ENCODE measurements at places on chromosomes 6 and 20.

DNA sequence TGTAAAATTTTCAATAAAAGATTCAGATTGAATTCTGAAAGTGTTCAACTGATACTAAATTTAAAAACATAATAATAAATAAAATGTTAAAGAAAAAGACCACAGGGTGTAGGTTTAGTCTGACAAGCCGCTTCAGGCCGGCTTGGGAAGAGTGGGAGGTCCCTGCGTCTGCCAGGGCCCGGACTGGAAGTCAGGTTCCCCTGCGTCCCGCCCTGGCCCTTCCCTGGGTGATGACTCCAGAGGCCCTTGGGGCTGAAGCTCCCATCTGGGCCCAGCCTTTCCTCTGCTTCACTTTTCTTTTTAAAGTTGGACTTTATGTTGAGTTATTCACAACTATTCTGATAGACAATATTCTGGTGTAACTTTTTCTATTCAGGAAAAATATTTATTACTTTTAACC, 93.3 kb downstream of the SMOC2 start:
- no peak for DNase-seq

- no peak for DNase-seq
Measured at GRCh38 chr6:135555550-135555949, 58.0 kb upstream of the AHI1 start.

GRCh38 chr20:17562804-17563305, 7.0 kb upstream of the DSTN start:
- no peak for DNase-seq

- DNase-seq: peak; percentile 40
Measured at GRCh38 chr20:1309439-1309847, 19.5 kb downstream of the SDCBP2 start.

DNA sequence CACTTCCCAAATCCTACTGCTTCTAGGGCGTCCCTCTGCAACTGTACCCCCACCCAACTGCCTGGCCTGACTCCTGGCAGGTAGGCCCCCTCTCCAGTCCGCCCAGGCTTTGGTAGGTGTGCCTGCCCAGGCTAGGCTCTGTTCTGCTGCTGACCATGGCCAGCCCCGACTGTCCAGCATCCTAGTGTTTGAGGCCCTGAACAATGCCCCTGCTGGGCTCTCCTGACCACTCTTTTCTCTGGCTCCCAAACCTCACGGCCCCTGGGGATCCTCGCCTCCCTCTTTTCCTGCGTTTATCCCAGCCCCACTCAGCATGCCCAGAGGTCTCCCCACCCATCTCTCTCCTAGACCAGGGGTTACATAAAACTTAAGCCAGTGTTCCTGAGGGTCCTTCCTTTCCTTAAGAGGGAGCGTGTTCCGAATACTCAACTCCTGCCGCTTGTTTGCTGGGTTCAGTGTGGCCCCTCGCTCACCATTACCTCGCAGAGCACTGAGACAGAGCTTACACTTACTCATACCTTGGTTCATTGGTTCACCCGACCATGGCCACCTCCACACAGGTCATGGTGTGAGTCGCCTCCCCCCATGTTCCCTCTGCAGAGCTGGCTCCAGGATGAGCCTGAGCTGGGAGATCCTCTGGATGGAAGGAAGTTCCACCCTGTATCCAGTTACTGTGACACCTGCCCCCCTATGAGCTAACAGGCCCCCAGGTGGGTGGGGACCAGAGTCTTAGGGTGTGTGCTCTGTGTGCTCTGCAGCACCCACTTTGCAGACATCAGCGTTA, 21.0 kb upstream of the MYT1 start:
- peak; percentile 70 for DNase-seq

All from posterior vena cava (tissue), 2 donors.